Skeletal muscle cell (primary cell): ENCODE measurements at places on chromosomes 7 and 10.

DNA sequence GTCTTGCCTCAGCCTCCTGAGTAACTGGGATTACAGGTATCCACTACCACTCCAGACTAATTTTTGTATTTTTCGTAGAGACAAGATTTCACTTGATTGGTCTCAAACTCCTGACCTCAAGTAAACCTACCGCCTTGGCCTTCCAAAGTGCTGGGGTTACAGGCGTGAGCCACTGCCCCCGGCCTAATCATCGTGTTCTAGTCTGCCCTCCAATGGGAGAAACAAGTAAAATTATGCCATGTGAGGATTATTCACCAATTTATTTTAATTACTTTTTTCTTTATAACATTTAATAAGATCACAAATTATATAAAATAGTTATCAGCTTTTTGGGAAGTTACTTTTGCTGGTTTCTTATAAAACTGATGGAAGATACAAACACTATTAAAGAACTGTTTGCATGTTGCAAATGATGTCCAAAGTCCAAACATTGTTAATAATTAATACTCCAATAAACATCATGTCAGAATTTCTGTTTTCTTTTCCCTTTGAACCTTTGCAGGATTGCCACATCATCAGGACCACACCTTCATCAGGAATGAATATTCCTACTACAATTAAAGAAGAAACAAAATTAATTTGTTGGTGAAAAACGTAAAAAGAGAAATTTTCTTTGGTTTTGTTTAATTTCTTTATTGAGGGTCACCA, 786 bp upstream of the AKR1C4 start:
- no peak for DNase-seq

- DNase-seq = peak; percentile 75
Measured at GRCh38 chr7:38215735-38216670, 38.0 kb downstream of the STARD3NL start.

GRCh38 chr7:28447071-28447470, 34.8 kb downstream of the CREB5 start:
- DNase-seq = no peak

DNA sequence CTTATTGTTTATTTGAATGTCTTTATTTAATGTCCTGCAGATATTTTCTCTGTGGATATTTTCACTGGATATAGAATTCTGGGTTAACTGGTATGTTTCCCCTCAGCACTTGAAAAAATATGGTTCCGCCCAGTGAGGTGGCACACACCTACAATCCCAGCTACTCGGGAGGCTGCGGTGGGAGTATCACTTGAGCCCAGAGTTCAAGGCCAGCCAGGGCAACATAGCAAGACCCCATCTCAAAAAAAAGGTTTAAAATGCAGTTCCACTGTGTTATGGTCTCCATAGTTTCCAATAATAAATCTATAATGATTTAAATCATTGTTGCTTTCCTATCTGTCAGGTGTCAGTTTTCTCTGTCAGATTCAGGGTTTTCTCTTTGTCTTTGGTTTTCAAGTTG, 165.5 kb upstream of the STK17A start:
- DNase-seq = no peak

- DNase-seq = no peak
Measured at GRCh38 chr10:14658331-14659127, 116.2 kb downstream of the FAM107B start.

- no peak for DNase-seq
Measured at GRCh38 chr10:32070645-32071044, 14.4 kb upstream of the KIF5B start.
